ENCODE measurements at places on chromosomes 1 and 21.

DNA sequence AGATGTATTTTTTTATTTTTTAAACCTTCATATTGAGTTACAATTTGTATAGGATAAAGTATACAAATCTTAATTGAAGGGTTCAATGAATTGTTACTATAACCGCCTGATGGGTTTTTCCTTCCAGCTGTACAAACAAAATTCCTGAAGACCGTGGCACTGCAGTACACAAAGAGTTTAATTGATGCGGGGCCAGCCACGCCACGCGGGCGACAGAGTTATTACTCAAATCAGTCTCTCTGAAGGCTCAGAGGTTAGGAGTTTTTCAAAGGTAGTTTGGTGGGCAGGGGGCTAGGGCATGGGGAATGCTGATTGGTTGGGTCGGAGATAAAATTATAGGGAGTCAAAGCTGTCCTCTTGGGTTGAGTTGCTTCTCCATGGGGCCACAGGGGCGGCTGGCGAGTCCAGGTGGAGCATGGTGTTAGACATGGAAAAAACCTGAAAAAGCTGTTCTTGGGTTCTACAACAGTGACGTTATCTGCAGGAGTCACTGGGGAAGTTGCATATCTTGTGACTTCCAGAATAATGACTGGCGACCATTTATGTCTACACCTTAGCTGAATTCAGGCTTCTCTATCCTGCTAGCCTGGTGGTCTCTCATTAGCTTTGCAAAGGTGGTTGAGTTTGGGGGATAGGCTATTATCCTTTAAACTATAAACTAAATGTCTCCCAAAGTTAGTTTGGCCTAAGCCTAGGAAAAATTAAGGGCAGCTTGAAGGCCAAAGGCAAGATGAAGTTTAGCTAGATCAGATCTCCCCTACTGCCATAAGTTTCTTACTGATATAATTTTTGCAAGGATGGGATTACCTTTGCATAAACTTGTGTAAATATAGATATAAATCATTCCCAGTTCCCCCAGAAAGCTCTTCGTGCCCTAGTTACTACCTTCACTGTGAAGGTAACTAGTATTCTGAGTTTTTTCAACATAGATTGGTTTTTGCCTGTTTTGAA is 13.0 kb upstream of the TMEM9 start:
- no peak overlapping the region for H3K4me3 ChIP-seq
- H3K27ac ChIP-seq, result no peak overlapping the region
- peaks cover 15% of the 10 kb centered on the region for H3K4me1 ChIP-seq
- DNase-seq, result no peak

DNA sequence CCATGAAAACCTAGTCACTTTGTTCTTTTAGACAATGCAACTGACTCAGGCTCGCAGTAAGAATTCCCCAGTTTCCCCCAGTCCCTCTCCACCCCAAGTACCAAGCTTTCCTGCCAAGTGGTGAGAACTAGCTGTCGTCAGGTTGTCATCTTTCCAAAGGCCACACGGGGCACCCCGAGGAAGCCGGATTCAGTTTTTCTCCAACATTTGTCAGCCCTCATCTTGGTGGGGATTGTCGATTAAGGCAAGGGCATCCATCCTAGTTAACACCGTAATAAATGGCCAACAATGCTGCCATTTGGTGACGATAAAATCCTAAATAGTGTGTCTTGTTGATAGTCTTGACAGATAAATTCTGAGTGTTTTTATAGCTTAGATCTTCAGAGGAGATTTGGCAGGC is 55.9 kb upstream of the PROX1 start:
- no peak overlapping the region for H3K27ac ChIP-seq
- no peaks in the 10 kb centered on the region for H3K27me3 ChIP-seq
- no peak for DNase-seq
- no peaks in the 10 kb centered on the region for H3K4me1 ChIP-seq
- H3K36me3 ChIP-seq, result no peaks in the 10 kb centered on the region
- no peak overlapping the region for H3K4me3 ChIP-seq

GRCh38 chr1:155011437-155012025 is 8.9 kb downstream of the ZBTB7B start:
- H3K27me3 ChIP-seq, result no peaks in the 10 kb centered on the region
- peak overlapping the region; percentile 89 for H3K4me3 ChIP-seq
- H3K27ac ChIP-seq, result peak overlapping the region; percentile 87
- H3K4me1 ChIP-seq, result peaks cover 99% of the 10 kb centered on the region
- peaks cover 42% of the 10 kb centered on the region for H3K36me3 ChIP-seq

DNA sequence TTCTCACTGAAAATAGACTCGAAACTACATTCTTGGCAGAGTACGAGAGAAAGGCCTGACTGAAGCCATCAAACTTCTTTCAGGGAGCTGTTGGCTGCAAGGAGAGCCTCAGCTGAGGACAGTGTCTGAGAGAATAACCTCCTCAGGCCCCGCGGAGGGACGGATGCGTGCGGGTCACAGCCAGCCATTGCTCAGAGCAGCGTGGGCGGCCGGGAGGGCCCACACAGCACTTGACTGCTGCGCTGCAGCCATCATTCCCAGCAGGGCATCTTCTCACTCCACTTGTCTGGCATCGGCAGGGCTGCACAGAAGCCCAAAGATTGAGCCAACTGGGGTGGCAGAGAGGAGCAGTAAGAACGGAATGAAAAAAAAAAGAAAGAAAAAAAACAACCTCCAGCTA is 113.5 kb downstream of the XCL2 start:
- no peaks in the 10 kb centered on the region for H3K4me1 ChIP-seq
- no peaks in the 10 kb centered on the region for H3K27me3 ChIP-seq
- H3K27ac ChIP-seq, result no peak overlapping the region
- H3K36me3 ChIP-seq, result no peaks in the 10 kb centered on the region
- DNase-seq, result no peak
- no peak overlapping the region for H3K4me3 ChIP-seq

GRCh38 chr1:171744986-171745385 is 3.1 kb upstream of the VAMP4 start:
- no peak for DNase-seq
- no peaks in the 10 kb centered on the region for H3K36me3 ChIP-seq
- peaks cover 20% of the 10 kb centered on the region for H3K4me1 ChIP-seq
- H3K4me3 ChIP-seq, result no peak overlapping the region
- H3K27ac ChIP-seq, result no peak overlapping the region

DNA sequence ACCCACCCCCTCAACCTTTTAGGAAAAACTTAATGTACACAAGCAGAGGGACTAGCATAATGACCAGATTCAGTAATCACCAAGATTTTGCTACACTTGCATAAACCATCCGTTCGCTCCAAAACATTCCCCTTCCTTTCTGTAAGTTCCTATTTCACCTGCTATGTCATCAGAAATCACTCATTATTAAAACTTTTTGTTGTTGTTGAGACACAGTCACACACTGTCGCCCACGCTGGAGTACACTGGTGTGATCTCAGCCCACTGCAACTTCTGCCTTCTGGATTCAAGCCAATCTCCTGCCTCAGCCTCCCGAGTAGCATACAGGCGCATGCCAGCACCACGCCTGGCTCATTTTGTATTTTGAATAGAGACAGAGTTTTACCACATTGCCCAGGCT is 3.4 kb downstream of the MRPL20 start:
- peaks cover 56% of the 10 kb centered on the region for H3K36me3 ChIP-seq
- no peaks in the 10 kb centered on the region for H3K27me3 ChIP-seq
- H3K4me1 ChIP-seq, result peaks cover 61% of the 10 kb centered on the region
- no peak for DNase-seq
- no peak overlapping the region for H3K4me3 ChIP-seq

DNA sequence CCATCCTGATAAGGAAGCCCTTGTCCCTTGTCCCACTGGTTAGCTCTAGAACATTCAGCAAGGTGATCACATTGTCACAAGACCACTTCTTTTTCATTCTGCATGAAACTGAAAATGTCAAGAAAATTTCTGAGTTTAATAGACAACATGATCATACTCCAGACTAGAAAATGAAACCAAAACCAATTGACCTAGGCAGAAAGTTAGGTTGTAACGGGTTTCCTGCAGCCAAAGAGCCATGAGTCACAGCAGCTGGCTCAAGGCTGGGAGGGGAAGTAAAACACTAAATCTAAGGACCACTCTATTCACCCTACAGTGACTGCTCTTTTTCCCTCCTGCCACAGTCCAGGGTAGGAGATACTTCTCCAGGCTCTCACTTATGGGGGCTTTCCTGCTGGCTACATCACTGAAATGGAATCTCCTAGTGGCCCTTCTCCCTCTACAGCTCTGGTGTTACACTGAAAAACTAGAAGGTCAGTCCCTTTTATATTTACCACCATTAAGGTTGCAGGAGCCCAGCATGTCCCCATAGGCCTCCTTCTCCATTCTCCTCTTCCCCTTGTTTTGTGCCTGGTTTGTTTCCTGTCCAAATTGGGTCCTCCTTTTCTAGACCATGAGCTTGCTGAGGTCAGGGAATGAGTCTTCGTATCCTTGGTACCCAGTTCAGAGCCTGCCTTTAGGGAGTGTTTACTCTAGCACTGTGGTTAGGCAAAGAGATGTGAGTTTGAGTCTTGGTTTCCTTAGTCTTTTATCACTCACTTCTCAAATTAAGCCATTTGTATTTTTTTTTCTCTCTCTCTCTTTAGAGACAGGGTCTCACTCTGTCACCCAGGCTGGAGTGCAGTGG is 236.5 kb upstream of the JUN start:
- peaks cover 24% of the 10 kb centered on the region for H3K4me1 ChIP-seq
- no peaks in the 10 kb centered on the region for H3K27me3 ChIP-seq
- H3K36me3 ChIP-seq, result no peaks in the 10 kb centered on the region
- DNase-seq, result peak; percentile 43

DNA sequence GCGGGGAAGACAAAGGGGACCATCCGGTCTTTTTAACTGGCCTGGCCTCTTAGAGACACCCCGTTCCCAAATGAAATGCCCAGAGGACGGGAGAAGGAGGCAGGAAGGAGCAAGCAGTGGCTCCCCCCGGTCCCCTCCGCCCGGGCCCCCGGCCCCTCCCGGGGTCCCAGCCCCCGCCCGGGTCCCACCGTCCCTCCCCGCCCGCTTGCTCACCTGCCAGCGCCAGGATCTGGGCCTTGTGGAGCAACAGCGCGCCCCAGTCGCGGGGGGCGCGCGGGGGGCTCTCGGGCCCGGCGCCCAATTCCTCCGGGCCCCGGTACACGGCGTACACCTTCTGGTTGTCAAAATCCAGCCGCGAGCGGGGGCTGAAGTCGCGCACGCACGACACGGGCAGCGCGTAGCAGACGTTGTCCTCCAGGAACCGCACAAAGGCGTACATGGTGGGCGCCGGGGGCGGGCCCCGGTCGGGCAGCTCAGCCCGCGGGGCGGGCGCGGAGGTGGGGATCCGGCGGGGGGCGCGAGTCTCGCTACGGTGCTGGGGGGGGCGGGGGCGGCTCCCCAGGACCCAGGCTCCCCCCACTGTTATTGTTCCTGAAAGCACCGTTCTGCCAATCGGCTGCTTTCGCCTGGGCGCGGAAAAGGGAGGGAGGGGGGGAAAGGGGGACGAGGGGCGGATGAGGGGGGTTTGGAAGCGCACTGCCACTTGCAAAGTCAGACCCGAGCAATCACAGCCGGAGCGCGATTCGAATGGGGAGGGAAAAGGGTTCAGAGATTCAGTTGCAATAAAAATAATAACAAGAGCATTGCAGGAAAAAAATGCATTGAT is at the start of gene BEND5:
BEND5 (minus strand) TSS at position 499 of the 826 bp plus-strand sequence; CDS start at position 439, 60 bp downstream.
- peaks cover 11% of the 10 kb centered on the region for H3K4me1 ChIP-seq
- no peaks in the 10 kb centered on the region for H3K36me3 ChIP-seq
- H3K27me3 ChIP-seq, result peaks cover 6% of the 10 kb centered on the region
- peak; percentile 71 for DNase-seq
- peak within 1 kb of the TSS; percentile 57 for H3K4me3 ChIP-seq
- peak within 1 kb of the TSS; percentile 39 for H3K27ac ChIP-seq

- H3K36me3 ChIP-seq, result no peaks in the 10 kb centered on the region
- H3K4me3 ChIP-seq, result no peak overlapping the region
- H3K27me3 ChIP-seq, result no peaks in the 10 kb centered on the region
Measured at GRCh38 chr21:34201001-34201400, 127.6 kb downstream of the MRPS6 start.

DNA sequence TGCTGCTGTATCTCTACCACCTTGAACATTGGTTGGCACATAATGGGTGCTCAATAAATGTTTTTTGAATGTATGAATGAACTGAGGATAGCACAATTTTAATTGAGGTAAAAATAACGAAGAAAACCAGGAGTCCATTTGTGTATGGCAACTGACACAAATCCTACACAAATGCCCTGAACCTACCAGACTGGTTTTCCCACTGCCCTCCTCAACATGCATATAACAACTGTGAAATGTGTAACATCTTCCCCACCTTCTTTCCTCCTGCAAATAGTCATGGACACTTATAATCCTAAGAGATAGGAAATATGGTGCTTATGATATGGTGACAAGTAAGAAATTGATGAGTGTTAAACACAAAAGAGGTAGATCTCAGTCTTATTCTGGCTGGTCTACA is 9.9 kb upstream of the LMO4 start:
- no peak overlapping the region for H3K4me3 ChIP-seq
- DNase-seq, result no peak
- no peak overlapping the region for H3K27ac ChIP-seq
- no peaks in the 10 kb centered on the region for H3K4me1 ChIP-seq

- H3K4me3 ChIP-seq, result no peak overlapping the region
- H3K4me1 ChIP-seq, result no peaks in the 10 kb centered on the region
- no peak overlapping the region for H3K27ac ChIP-seq
- no peaks in the 10 kb centered on the region for H3K27me3 ChIP-seq
- DNase-seq, result peak; percentile 70
Measured at GRCh38 chr1:31663622-31664452, 19.2 kb upstream of the PEF1 start.

GRCh38 chr1:197982256-197982655 is 65.1 kb downstream of the LHX9 start:
- no peaks in the 10 kb centered on the region for H3K27me3 ChIP-seq
- no peak for DNase-seq
- H3K27ac ChIP-seq, result no peak overlapping the region
- no peaks in the 10 kb centered on the region for H3K36me3 ChIP-seq
- H3K4me3 ChIP-seq, result no peak overlapping the region
- no peaks in the 10 kb centered on the region for H3K4me1 ChIP-seq

- no peak overlapping the region for H3K27ac ChIP-seq
- no peak for DNase-seq
- H3K27me3 ChIP-seq, result no peaks in the 10 kb centered on the region
- no peaks in the 10 kb centered on the region for H3K36me3 ChIP-seq
Measured at GRCh38 chr1:81590171-81590570, 210.6 kb upstream of the ADGRL2 start.

GRCh38 chr1:44497422-44498170 is 92.5 kb downstream of the RNF220 start:
- no peaks in the 10 kb centered on the region for H3K27me3 ChIP-seq
- no peak overlapping the region for H3K4me3 ChIP-seq
- no peak for DNase-seq
- H3K4me1 ChIP-seq, result no peaks in the 10 kb centered on the region
- H3K36me3 ChIP-seq, result no peaks in the 10 kb centered on the region

GRCh38 chr1:107964336-107965109 is 457 bp downstream of the VAV3 start:
- peak overlapping the region; percentile 6 for H3K27ac ChIP-seq
- no peaks in the 10 kb centered on the region for H3K36me3 ChIP-seq
- no peaks in the 10 kb centered on the region for H3K27me3 ChIP-seq
- H3K4me3 ChIP-seq, result peak overlapping the region; percentile 85

GRCh38 chr1:166905136-166905535 is 29.1 kb upstream of the TADA1 start:
- H3K27me3 ChIP-seq, result no peaks in the 10 kb centered on the region
- DNase-seq, result no peak

DNA sequence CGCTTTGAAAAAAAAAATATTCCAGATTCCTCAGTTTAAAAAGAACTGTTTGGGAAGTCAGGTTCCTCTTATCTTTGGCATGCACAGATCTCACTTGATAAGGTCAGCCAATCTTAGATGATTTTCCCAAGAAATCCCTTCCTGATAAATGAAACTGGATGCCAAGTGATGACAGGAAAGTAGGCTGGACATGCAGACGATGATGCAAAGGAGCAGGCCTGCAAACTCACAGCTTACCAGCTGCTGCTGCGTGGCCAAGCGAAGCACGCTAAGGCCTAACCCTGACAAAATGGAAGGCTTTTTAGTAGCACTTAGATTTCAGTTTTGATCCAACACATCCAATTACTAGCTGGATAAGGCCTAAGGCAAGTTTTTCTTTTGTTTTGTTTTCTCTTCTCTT is 10.1 kb downstream of the TADA1 start:
- no peaks in the 10 kb centered on the region for H3K27me3 ChIP-seq
- H3K36me3 ChIP-seq, result peaks cover 51% of the 10 kb centered on the region
- peaks cover 3% of the 10 kb centered on the region for H3K4me1 ChIP-seq
- no peak overlapping the region for H3K27ac ChIP-seq

Data from CD4-positive, alpha-beta T cell (primary cell).